EL (cell line): ENCODE measurements at places on chromosomes 7 and 10.

DNA sequence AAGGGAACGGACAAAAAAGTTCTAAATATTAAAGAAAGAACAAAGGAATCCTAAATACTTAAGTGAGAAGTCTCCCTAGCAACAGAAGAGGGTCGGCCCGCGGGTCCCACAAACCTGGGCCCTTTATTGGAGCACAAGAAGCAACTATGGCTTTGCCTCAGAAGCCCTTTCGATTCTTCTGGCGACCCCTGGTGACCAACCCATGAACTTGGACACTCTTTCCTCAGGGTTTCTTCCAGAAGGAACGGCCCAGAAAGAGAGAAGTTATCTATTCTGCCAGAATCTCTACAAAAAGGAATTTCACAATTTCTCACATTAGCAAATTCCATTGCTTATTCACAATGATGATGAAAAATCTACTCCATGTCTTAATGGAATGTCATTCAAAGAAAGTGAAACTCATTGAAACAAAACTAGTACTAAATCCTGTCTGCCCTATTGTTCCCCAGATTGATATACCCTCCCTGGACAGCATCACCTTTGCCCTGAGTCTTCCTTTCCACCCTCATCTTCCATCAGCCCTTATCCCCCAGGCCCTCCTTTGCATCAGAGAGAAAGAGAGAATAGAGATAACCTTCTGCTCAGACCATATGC, 43.7 kb downstream of the CPVL start:
- DNase-seq = peak; percentile 55

DNA sequence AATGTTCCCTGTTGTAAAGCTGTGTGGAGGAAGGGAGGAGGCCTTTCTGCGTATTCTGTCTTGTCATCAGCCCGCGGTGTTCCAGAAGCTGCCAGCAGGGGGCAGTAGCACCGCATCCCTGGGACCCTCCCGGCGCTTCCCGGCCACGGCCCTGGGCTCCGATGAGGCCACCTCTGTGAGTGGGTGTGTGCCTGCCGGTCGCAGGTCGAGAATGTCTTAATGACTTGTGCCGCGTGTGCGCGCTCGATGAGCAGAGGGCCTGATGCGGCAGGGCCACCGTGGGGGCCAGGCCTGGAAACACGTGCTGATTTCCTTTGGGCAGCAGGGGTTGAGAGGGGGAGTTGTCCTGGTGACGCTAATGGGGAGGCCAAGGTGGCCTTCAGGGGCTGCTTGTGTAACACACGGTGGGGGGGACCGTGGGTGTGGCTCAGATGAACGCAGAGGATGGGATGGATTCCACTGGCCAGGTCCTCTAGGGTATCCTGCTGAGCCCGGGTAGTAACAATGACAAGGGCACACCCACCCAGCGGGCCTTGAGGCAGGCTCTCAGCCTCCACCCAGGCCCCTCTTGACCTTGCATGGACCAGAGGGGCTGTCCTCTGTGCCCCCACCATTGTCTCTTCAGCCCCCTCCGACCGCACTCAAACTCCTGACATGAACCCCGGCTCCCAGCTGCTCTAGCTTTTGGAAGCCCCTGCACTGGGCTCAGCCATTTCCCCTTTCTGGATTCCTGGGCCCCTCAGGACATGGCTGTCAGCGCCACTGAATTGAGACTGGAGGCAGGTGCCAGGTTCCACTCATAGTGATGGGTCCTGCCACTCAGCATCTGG, 135.9 kb upstream of the PODXL start:
- peak; percentile 45 for DNase-seq

DNA sequence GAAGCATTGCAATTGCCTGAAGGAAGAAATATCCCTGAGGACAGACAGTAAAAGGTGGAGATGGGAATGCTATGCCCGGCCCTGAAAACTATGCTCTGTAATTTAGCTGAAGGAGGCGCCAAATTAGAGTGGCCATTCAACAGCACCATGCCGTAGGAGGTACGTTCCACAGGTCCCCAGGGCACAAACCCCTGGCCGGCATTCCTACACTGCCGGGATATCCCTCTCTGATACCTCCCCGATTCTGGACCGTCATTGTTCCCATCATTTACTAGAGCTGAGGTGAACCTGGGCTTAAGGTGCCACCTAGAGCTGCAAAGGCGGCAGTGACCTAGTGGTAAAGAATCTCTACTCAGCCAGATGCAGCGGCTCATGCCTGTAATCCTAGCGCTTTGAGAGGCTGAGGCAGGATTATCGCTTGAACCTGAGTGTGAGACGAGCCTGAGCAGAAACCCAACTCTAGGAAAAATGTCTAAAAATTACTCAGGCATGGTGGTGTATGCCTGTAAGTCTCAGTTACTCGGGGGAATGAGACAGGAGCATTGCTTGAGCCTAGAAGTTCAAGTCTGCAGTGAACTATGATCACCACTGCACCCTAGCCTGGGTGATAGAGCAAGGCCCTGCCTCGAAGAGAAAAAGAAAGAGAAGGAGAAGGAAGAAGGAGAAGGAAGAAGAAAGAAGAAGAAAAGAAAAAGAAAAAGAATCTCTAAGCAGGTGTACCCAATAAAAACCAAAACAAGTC, 53.0 kb upstream of the TNKS2 start:
- DNase-seq = peak; percentile 21

DNA sequence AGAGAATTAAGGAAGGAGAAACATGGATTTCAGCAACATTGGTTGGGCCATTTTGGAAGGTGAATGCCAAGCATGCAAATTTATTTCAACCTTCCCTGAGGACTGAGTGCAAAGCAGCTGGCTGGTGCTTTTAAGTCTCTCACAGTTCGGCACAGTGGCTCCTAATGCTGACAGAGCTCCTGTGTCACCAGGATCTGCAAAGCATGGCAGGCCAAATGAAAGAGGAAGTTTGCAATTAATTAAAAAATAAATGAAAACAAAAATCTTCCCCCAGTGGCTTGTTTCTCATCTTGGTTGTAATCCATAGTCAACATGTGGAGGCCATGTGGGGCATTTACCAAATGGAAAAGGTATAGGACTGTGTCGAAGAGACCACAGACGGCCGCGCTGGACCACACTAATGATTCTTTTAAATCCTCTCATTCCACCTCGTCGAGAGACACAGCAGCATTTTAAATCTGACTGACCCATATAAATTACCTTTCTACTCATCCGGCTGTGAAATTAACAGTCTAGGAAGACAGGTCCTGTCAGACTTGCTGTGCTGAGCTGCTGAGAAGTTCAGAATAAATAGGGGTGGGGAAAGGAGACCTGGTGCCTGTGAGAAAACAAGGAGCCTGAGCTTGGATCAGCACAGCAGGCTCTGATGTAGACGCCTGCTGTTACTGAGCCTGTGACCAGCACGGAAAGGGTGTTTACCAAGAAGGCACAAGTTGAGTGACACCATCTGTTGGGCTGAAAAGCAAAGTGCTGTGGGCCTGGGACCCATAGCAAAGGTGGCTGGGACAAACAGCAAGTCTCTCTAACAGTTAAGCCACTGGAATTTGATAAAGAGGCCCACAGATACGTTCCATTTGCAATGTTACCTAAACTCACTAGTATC, 136.0 kb upstream of the COL1A2 start:
- DNase-seq = no peak

DNA sequence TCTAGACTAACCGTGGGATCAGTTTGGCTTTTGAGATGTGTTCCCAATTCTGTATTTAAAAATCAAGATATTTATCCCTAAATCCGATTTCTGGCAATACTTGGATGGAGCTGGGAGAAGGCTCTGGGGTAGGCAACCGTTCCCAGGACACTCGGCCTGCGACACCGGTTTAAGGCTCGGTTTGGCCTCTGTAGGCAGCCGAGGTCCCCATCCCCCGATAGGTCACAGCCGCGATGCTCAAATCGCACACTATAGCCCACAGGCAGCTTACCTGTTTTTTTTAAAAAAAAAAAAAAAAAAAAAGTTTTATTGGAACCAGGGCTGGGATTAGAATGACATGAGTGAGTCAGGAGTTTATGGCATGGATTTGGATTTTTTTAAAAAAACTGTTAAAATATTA, 729 bp upstream of the TAF3 start:
- DNase-seq = no peak

GRCh38 chr7:130758429-130759056, 24.5 kb upstream of the KLF14 start:
- peak; percentile 50 for DNase-seq

GRCh38 chr10:73814896-73815718, 3.7 kb upstream of the NDST2 start:
- peak; percentile 26 for DNase-seq

GRCh38 chr10:107232013-107232412, 67.5 kb upstream of the SORCS1 start:
- DNase-seq = no peak

DNA sequence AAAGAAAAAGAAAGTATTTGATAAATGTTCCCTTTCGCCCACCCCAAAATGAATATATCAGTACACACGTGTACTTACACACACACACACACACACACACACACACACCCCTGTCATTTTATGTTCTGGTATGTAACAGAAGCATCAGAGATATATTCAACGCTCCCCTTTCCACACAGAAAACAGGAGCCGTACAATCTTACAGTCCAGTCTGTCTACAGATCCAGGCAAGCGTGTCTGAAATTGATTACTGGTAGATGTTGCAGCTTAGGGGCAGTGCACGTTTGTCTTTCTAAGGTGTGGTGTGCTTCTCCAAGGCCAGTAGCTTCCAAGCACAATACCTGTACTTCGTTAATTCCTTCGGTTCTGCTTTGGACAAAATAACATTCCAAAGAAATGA, 143.7 kb upstream of the RNF32 start:
- DNase-seq = no peak

DNA sequence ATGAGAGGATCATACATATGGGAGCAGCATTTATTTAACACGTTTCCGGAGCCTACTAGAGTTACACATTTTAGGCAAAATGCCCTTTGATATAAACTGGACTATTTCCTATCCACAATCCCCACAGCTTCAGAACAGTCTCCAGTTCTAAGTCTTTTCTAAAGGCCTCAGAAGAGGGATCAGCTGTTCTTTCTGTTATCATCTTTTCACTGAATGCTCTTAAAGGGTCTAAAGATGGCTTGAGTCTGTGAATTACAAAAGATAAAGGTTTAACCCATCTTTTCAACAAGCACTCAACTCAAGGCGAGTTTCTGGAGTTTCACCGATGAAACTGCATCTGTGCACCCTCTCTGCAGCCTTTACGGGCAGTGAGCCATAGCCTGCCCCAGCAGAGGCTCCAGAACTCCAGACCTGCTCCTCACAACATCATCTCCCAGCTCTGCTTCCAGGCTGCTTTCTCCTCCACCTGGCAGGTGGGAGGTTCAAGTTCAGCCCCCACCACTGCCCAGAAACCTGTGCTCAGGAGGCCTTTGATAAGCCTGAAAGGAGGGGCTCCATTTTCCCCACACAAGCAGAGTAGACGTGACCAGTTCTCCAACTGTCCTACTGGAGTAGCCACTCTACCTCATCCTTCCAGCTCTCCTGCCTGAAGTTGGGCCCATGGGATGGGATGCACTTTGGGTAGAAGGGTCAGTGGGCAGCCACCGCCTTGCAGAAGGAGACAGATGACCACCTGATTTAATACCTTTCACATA, 53.4 kb downstream of the HSPA12A start:
- no peak for DNase-seq

DNA sequence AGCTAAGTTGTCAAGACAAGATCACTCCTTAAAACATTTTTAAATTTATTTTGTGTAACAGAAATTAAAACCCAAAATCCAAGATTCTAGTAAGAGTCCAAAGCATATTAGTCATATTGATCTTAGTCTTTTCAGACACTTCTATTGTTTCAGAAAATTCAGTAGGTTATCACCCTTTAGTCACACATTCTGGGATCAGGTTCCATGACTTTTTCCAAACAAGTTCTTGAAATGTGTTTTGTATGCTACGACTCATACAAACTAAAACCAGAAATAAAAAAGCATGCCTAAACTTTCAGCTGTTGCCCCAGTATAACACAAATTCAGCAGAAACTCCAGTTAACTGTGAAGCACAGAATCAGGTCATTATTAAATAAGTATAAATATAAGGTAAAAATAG, 10.7 kb downstream of the SEMA3D start:
- DNase-seq = peak; percentile 51

GRCh38 chr7:84336766-84337165, 142.2 kb upstream of the SEMA3A start:
- no peak for DNase-seq

DNA sequence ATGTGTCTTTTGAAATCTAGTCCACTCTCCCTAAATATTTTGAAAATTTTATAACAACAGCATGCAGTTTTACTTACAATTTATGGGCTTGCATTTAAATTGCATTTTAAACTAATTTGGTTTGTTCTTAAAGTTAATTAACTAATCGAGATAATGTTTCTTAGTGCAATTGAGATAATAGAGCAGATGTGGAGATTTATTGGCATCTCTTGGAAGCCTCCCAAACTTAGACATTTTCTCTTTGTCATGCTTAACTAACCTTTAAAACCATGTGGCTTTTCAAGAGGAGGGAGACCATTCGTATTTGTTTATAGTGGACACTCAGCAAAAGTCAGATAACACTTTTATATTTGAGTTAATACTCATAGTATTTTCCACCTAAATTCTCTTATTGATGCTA, 887.0 kb upstream of the CELF2 start:
- no peak for DNase-seq

- DNase-seq = no peak
Measured at GRCh38 chr7:13057462-13058200, 370.2 kb downstream of the ARL4A start.

- peak; percentile 100 for DNase-seq
Measured at GRCh38 chr7:101882595-101883564, 65.5 kb downstream of the CUX1 start.

GRCh38 chr7:78563191-78563590, 764.6 kb downstream of the PHTF2 start:
- DNase-seq = no peak

DNA sequence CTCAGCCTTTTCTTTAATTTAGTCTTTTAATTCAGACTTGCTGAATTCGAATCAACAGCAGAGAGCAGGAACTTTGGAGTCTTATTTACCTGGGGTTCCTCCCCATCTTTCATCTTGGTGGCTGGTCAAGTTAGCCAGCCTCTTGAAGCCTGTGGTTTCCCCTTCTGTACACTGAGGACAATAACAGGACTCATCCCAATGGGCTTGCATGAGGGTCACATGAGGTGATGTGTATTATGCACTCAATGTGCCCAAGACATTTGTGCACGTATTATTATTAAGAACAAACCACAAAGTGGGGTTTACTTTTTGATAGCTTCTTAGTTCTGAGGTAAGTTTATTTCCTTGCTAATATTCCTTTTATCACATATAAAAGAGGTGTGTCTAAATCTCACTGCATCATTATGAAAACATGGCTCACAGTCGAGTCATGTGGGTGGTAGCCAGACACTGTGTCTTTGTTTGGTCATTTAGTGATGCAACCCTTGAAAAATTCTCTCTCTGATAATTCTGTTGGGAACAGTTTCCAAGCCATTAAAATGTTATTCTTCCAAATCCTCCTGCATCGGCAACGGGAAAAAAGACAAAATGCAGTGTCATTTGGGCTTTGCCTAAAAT, 86.5 kb upstream of the GRB10 start:
- DNase-seq = peak; percentile 81

DNA sequence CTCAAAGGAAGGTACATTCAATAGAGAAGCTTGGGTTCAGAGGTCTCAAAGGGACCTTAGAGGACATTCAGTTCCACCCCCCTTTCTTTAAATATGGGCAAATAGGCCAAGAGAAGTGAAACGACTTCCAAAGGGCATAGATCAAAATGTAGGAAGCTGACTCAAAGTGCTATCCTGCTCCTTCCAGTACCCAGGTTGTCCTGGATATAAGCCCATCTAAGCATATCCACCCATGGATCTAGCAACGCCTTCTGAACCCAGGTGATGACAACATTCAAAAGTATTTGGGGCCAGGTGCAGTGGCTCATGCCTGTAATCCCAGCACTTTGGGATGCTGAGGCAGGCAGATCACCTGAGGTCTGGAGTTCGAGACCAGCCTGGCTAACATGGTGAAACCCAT, 5.3 kb downstream of the ATXN7L1 start:
- DNase-seq = no peak
